Pulmonary artery endothelial cell (primary cell): ENCODE measurements at places on chromosomes 11 and 22. TPM values are rescaled to one million over a fixed set of nuclear protein-coding genes. Genes with fewer than 3 reads are reported as not detected.

GRCh38 chr22:43155789-43156188 is 4.4 kb downstream of the TSPO start:
- no peak for DNase-seq

The FXYD2 gene
- 0.13 and 0.32 TPM in 2 replicates for total RNA-seq

GRCh38 chr11:96114178-96115064 is 190.5 kb upstream of the MTMR2 start:
- no peak for DNase-seq

The MMP8 gene
- not detected in 2 replicates for total RNA-seq

The OR2D2 gene
- 0.07 and 0.18 TPM in 2 replicates for total RNA-seq
